Liver (tissue), 10 donors: ENCODE measurements at places on chromosomes 11 and 22.

DNA sequence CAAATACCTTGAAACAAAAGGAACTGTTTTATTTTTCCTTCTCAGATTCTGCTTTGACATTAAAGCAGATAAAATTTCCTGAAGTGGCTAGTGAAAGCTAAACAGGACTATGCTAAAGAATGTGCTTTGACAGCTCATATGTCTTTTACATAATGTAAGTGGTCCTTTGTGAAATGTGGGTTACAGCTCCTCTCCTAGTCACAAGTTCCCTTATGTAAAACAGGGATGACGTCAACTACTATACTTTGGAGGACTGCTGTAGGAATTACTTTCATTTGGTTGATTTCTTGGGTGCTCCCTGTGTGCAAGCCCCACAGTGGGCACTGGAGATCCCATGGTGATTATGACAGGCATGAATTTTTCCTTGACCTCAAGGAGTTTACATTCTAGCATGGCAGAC is 216.6 kb upstream of the NARS2 start:
- no peak for DNase-seq

- DNase-seq: no peak
Measured at GRCh38 chr11:119721129-119722120, 7.6 kb downstream of the NECTIN1 start.

DNA sequence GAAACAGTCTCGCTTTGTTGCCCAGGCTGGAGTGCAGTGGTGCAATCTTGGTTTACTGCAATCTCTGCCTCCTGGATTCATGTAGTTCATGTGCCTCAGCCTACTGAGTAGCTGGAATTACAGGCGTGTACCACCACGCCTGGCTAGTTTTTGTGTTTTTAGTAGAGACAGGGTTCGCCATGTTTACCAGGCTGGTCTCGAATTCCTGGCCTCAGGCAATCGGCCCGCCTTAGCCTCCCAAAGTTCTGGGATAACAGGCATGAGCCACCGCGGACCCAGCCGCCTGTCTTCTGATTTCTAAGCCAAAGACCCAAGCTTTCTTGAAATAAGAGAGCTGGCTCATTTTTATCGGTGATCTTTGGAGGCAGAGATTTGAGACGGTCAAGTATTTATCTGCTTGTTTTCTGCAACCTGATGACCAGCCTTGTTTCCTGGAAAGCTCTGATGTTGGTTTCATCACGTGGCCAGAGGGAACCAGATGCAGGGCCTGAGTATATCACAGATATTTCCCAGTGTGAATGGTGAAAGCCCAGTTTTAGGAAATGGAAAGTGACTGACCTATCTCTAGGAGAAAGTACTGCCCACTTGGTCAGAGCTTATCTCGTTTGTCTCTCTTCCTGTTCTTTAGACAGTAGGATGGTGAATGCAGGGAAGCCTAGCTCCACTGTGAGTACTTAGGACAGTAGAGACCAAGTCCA is 5.7 kb upstream of the SIDT2 start:
- no peak for DNase-seq

DNA sequence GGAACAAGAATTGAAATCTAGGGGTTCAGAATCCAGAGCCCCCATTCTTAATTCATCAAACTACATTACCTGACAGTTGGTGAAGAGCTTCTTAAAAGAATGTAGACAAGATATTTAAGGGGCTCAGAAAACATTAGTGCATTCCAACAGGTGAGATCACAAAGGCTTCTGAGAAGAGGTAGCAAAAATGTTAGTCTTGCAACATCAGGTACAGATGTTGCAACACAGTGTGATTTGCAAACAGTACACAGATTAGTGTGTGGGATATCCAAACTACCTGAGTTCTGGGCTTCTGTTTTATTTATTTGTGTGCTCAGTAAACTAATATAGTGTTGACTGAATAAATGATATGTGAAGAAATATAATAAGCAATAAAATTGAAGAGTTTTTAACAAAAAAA is 11.8 kb downstream of the CASP4 start:
- no peak for DNase-seq

- no peak for DNase-seq
Measured at GRCh38 chr11:117594721-117595120, 202.3 kb downstream of the DSCAML1 start.

- DNase-seq: no peak
Measured at GRCh38 chr22:38244106-38244505, 28.7 kb downstream of the TMEM184B start.

DNA sequence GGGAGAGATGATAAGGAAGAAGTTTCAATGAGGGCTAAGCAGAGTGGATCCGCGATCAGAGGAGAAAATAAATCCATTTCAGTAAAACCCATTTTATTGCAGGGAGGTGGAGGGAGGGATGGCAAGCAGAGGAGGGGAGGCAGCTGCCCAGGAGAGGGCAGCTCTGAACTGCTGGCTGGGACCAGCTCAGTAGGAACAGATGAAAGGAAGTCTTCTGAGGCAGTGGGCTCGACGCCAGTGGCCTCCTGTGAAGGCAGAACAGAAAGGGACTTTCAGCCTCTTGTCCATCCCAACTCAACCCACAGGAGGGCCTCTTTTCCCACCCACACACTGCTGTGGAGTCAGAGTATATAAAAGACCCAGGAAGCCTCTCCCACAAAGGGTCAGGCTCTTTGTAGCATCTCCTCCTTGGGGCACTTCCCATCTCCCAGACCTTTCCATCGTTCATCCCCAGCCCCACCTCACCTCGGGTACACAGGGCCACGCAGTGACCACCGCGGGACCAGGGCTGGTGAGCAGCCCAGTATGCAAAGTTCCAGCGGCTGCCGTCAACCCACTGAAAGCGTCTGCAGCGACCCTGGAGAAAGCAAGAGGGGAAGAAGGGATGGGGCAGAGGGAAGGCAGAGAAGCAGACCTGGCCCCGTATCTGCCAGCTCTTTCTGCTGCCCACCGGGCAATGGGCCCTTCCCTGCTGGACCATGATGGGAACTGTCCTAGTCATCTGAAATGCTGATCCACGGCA is 3.0 kb downstream of the PRG2 start:
- DNase-seq: no peak

DNA sequence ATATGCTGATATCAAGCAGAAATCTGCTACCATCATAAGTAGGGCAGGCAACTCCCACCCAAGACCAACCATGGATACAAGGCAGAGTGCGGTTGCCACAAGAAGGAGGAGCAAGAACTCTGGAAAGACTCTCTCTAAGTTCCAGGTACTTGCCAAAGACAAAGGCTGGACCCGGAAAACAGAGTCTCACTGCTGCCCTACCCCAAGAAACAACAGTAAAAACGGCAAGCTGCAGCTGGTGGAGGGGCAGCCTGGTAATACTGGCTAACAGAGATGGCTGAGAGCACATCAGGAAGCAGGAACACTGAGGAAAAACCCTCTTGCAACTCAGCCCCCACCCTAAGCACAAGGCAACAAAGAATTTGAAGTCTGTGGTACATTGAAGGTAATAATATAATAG is 27.7 kb upstream of the NXPE2 start:
- DNase-seq: no peak

GRCh38 chr22:37274380-37274862 is 7.9 kb upstream of the CYTH4 start:
- DNase-seq: no peak

GRCh38 chr22:26391623-26392022 is 37.4 kb upstream of the ASPHD2 start:
- DNase-seq: no peak

GRCh38 chr11:21564095-21564494 is 628.8 kb upstream of the ANO5 start:
- DNase-seq: no peak

GRCh38 chr11:46105926-46106325 is 15.3 kb downstream of the PHF21A start:
- DNase-seq: no peak

- no peak for DNase-seq
Measured at GRCh38 chr11:126114486-126115126, 51.9 kb upstream of the CDON start.

GRCh38 chr22:41505511-41506220 is 36.7 kb downstream of the ACO2 start:
- no peak for DNase-seq

GRCh38 chr11:19432370-19433061 is 191.8 kb upstream of the E2F8 start:
- no peak for DNase-seq

DNA sequence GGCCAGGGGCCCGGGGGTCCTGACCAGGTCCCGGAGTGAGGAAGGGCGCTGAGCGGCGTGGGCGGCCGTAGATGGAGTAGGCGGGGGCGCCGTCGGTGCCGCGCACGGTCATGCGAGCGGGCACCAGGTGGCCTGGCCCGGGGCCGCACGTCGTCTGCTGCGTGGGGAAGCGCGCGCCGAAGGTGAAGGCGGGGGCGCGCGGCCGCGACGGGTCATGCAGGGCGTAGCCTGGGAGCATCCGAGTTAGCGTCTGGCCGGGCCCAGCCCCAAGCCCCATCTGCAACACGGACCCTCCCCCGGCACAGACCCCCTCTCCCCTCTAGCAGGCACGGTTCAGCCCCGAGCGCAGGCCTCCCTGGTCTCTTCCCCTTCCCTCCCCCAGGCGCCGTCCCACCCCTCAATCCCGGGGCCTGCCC is 1.7 kb upstream of the TYMP start:
- no peak for DNase-seq

GRCh38 chr11:101267654-101268053 is 138.0 kb upstream of the PGR start:
- DNase-seq: no peak

- DNase-seq: no peak
Measured at GRCh38 chr11:6968816-6969215, 42.6 kb downstream of the ZNF215 start.

GRCh38 chr11:12901272-12901671 is 107.8 kb upstream of the RASSF10 start:
- DNase-seq: no peak

DNA sequence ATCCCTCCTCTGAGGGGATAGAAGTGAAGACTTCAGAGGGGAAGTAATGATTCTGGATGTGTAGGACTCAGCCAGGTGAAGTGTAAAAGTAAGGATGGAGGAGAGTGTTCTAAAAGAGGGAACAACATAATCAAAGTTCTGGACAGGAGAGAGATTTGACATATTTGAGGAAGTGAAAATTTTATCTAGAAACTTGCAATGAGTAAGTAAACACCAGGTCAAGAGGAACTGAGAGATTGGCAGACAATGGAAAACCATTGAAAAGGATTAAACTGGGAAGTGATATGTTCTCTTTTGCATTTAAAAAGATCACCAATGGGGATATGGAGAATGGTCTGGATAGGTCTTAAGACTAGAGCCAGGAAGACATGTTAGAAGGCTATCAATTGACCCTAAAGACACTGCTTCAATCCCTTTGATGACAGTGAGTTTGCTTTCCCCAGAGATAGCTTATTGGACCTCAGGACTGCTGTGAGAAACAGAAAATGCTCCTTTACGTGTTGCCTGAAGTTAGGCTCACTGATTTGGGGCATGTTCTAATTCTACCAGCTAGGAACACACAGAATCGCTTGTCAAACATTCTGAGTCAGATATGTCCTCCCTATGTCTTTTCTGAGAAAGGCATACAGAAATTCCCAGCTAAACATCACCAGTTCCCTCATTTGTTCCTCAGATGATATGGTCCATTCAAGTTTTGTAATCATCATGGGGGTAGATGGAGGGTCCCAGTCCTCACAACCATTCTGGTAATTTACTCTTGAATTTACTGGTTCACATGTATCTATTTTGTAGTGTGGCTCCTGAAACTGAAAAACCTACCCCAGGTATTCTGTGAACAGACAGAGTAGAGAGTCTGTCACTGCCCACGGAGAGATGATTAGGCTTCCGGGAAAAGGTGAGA is 144.9 kb downstream of the MAML2 start:
- no peak for DNase-seq

DNA sequence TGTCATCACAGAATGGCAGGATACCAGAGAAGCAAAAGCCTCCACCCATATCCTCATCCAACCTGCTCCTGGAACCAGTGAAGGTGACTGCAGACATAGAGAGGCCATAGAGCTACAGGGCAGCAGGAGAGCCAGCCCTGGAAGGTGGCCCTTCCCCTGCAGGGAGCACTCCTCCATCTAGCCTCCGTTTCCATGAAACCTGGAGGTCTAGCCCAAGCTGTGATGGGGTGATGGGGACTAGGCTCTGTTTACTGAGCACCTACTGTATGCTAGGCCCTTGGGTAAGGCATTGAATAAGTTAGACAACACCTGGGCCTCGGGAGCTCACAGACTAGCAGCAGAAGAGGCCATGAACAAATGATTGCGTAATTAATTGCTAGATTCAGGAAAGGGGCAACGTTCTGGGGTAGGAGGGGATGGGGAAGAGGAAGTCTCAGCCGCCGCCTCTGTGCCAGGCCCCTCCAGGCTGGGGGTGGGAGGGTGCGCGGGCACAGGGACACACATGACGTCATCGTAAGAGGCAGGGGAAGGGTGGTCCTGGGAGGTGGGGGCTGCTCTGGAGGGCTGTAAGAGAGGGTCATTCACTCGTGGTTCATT is 784 bp upstream of the SYNGR1 start:
- DNase-seq: no peak

GRCh38 chr22:36775586-36775963 is 344 bp downstream of the IFT27 start:
- DNase-seq: no peak

DNA sequence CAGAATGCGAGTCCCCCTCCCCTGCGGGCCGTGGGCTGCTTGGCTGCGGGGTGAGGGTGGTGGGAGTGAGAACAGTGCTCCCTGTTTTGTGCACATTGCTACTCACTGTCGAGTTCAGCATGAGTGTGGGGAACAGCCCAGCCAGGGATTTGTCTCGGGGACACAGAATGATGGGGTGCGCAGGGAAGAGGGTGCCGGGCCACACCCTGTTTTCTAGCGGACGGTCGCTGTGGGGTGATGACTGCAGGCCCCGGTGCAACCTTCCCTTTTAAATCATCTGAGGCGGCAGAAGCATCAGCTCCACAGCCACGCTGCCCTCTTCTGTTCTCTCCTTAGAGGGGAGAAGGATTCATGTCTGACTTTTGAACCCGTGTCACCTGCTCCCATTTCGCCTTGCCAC is 1051.2 kb downstream of the TBC1D22A start:
- DNase-seq: no peak

- no peak for DNase-seq
Measured at GRCh38 chr11:88555018-88555828, 217.7 kb upstream of the CTSC start.

GRCh38 chr11:72239313-72239848 is 4.6 kb downstream of the PHOX2A start:
- DNase-seq: peak; percentile 36

GRCh38 chr11:55956521-55956920 is 13.2 kb downstream of the OR10AG1 start:
- no peak for DNase-seq
